ENCODE measurements at places on chromosomes 4 and X.

DNA sequence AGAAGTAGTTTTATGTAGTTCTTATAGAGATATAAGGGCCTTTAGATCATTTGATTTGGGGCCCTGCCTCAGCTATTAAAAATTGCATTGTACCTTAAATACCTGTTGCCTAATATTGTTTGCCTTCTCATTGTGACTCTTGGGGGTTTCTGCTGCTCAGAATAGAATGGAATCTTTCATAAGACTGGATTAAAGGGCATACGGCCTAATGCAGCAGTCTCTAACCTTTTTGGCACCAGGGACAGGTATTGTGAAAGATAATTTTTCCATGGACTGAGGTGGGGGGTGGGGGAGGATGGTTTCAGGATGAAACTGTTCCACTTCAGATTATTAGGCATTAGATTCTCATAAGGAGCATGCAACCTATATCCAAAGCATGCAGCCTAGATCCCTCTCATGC, 46.2 kb downstream of the TMEM164 start:
- DNase-seq: no peak

- DNase-seq: no peak
These were observed 176.9 kb upstream of the ARSJ start for GRCh38 chr4:114156371-114156770.

DNA sequence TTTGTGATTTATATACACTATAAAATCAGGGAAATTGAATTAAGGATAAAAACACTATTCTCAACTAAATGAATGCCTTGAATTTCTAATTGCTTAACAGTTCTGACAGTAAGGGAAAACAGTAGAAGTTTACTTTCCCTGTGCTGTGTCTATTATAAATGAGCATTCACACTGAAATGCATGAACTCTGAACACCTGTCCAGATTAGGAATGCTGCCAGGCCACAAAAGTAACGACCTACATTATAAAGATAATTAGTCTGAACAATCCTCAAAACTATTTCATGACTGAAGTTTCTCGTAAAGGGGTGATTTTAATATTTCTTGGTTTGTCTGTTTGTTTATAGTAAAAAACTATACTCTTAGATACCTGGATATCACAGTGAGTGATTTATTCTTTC, 2.0 kb downstream of the NDST3 start:
- DNase-seq: no peak

DNA sequence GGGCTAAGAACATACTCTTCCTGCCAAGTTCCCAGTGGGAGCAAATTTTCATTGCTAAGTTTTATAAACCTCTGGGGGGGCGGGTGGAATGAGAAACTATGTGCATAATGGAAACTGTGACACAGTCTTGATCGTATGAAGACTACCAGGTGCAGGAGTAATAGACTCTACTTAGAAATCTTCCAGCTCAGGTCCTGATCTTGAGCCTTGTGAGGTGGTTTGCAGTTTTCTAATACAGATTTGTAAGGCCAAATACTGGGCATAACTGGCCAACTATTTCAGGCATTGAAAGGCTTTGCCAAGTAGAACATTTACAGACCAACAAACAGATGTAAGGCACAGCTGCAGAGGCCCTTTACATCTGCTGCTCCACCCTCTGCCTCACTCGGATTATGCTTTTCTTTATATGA, 89.7 kb upstream of the CBR4 start:
- DNase-seq: no peak

- no peak for DNase-seq
These were observed 1.9 kb downstream of the DHRSX start for GRCh38 chrX:2498781-2499302.

DNA sequence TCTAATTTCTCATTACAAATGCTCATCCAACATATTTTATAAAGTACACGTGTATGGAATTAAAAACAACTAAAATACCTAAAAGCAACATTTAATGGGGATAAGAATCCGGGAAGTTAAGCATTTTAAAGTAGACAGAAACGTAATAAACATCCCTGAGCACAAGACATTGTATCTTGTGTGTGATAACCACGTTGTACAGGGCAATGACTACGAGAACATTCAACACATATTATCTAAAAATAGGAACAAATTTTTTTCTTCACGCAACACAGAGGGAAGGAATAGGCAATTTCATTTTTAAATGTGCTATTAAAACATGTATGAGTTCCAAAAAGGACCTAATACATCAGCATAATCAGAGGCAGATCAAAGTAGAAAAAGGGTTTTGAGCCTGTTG, 49.5 kb downstream of the AMMECR1 start:
- DNase-seq: no peak

DNA sequence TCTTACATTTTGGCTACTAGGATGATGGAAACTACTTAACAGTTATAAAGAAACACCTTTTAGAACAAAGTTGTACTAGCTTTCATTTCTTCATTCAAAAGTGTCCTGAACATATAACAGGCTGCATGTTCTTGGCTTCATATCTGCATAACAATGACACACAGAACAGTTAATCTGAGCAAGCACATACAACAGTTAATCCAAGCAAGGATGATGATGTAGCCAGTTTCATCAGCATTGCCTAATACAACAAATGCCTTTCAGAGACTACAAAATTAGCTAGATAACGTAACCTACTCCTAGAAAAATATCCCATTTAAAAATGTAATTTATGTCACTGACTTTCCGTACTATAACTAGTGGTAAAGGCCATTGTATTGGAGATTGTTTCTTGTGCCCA, 182.1 kb downstream of the SCFD2 start:
- no peak for DNase-seq

- no peak for DNase-seq
These were observed 203.5 kb upstream of the TET2 start for GRCh38 chr4:104942990-104943743.

DNA sequence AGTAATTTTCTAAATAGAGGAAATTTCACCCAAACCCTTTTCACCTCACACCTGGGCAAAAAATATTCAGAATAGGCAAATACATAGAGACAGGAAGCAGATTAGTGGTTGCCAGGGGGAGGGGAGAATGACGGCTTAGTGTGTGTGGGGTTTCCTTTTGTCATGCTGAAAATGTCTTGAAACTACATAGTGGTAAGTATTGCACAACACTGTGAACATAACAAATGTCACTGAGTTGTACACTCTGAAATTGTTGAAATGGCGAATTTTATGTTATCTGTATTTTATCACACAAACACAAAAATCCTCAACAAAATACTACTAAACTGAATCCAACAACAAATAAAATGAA, 60.7 kb upstream of the PLAC1 start:
- DNase-seq: no peak

GRCh38 chr4:15234856-15235126, 193.0 kb upstream of the C1QTNF7 start:
- DNase-seq: no peak

DNA sequence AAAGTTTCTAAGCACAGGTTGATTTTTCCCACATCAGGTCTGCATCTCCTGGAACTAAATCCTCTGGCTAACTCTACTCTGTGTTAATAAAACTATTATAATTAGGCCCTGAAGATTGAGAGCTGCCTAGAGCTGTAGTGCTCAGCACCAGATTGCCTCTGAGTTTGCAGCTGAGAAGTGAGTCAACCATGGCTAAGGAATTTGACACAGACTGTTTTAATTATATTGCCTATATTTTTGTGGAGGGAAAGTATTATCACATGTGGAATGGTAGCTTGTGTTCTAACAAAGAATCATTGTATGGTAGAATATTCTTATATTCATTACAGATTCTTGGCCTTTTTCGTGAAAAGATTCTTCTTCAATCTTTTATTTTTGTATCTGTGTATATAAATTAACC, 1907.6 kb upstream of the TENM3 start:
- no peak for DNase-seq

DNA sequence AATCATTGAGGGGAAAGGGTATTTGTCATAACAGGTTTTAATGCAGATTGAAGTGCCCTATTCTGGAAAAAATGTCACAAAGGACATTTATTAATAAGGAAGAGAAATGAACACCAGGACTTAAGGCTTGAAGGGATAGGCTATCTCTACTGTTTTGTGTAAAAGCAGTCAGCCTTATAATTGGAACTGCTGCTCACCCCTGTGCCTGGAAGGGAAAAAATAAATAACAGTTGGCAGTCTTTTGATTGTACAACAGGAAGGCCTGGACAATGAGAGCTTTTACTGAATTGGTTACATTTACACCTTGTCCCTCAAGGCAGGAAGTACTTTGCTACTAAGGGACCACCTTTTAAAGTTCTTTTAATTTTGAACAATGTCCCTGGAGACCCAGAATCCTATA, 17.8 kb upstream of the MAGED4 start:
- no peak for DNase-seq

GRCh38 chr4:95541889-95542607, 6.7 kb downstream of the UNC5C start:
- DNase-seq: no peak

DNA sequence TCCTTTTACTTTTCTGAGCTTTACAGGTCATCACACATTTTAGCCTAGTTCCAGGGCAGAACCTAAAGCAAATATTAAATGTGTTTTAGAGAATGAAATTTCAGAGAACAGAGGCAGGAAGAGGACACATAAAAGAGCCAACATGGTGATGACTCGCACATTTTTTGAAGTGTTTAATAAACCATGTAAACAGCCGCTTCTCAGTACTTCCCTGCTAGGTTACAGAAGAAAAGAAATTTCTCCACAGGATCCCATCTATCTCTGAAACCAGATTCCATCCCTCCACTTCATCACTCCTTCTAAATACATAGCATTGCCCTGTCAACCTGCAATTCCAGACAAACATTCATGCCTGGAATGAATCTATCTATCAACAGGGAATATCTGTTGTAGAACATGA, 949.5 kb upstream of the PCDH7 start:
- DNase-seq: no peak

DNA sequence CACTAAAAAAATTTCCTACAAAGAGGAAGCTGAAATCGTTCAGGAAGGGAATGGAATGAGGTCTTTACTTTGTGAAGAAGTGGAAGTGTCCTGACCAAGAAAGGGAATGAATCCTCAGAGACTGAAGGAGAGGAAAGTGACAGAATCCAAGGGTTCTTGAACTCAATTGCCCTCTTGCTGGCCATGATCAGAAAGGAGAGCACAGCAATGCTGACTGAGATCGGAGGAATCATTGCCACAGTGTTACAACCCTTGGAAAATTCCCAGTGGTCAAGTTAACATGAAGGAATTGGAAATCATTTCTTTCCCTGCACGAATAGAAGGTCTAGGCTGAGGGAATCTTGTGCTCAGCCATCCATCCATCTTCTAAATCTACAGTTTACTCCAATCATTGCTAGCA, 190.0 kb upstream of the NEIL3 start:
- no peak for DNase-seq

DNA sequence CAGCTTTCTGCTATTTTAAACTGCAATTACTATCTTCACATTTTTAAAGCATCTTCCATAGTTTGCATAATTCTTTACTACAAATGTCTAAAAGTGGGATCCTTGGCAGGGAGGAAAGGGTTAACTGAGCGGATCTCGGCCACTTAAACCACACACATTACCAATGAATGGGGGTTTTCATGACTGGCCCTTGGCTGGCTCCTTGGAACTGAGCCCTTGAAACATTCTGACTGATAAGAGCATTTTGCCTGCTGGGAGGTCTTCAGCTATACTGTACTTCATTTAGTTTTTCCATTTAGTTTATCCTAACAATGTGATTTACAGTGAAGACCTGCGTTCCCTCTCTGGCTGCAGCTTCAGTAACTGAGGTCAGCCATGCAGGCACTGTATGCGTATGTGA, 31.7 kb upstream of the MFAP3L start:
- DNase-seq: no peak

- DNase-seq: no peak
These were observed 1554.0 kb upstream of the PCDH10 start for GRCh38 chr4:131595140-131595539.

GRCh38 chr4:180828455-180829018, 1414.7 kb upstream of the TENM3 start:
- peak; percentile 1 for DNase-seq

DNA sequence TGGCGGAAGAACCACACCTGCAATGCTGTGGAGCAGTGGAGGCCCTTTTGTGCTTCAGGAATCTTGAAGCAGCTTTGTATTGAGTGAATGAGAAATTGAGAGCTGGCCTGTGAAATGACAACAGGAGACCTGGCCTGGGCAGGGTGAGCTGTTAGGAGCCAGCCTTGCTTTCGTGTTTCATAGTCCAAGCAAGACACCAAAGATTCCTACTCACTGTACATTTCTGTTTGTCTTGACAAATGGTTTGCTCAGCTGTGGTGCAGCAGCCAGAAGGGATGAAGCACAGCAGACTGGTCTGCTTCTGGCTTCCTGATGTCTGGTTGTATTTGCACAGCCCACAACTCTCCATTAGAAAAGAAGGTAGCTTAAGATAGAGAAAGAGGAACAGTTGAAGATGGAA, 96.5 kb downstream of the GATB start:
- no peak for DNase-seq

DNA sequence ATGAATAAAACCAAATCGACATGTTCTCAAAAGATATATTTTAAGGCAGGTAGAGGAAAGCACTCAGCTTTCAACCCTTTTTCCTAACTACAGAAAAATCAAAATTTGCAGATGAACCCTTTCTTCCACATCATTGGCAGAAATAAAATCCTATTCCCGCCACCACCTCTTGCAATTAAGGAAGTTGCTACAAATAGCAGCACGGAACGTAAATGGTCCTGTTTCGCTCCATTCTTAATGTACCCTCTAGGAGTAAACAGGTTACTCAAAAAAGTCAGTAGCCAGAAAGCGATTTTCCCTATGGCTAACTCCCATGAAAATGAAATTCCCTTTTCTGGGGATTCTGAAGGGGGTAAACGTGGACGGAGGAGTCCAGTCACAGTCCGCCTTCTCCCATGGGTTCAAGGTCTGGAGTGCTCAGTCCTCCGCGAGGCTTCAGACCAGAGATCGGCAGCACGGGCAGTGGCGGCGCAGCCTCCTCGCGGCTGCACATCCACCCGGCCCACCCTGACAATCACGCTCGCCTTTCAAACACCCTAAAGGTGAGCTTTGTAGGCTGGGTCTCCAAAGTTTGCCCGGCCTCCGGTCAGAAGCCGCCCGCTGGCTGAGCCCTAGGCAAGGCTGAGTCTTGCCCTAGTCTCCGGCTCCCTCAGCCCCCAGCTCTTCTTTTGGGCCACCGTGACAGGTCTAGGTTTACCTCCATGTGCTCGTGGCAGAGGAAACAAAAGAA, 1.8 kb downstream of the ATP11C start:
- no peak for DNase-seq

- DNase-seq: no peak
These were observed 4.5 kb upstream of the CXCL9 start for GRCh38 chr4:76011700-76012387.

GRCh38 chr4:154634058-154634457, 21.6 kb upstream of the FGG start:
- no peak for DNase-seq

GRCh38 chr4:107850438-107850837, 25.7 kb downstream of the SGMS2 start:
- DNase-seq: no peak
